ENCODE measurements at places on chromosomes 7 and 10.

DNA sequence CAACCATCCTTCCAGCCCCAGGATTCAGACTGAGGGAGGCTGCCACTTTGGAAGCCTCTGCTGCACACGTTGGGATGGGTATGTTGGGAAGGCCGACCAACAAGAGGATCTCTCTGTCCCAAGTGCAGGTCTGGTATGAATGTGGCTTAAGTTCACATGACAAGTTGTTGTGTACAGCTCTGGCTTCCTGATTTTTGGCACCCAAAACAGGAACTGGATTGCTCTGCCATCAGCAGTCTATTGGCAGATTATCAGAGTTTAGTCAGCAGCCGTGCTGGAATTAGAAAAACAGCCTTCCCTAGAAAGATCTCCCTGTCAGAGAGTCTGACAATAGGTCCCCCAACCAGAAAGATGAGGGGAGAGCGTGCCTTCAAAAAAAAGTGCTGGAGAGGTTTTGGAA, 66.9 kb downstream of the GOLGA7B start:
- no peak for DNase-seq

DNA sequence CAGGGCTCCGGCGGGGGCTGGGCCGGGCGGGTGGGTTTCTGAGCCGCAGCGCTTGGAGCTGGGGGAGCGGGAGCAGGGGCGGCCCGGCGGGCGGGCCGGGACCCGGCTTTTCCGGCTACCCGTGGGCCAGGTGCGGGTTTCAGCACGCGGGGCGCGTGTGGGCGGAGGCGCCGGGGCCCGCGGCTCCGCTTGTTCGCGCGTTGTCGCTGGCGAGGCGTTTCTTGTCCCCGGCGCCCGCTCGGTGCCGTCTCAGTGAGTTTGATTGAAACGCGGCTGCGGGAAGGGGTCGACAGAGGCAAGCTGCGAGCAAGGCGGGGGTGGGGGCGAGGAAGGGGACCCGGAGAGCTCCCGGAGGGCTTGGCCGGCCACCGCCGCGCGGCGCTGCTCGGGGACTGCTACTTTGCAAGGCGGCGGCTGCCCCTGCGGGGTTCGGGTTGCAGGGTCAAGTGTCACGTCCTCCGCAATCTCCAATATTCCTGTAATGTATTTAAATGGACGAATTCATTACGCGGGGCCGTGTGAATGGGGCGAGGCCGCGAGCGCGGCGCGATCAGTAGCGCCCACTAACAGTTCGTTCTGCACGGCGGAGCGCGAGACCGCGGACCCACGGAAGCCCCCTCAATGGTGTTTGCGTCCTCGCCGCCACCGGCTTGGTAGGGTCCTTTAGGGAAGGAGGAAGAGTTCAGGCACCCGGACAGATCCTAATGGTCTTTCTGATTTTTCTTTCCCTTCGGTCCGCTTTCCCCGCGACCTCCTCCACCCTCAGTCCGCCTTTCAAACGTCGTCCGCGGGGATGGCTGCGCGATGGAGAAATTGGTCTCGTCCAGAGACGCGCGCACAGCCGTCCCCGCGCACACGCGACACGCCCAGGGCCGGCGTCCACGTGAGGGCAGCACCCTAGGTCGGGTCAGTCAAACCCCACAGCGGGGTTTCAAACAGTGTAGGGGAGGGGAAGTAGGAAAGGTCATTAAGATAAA, 76.9 kb downstream of the INSIG1 start:
- no peak for DNase-seq

- DNase-seq = no peak
Observed at GRCh38 chr10:99779335-99779734, 3.1 kb upstream of the ABCC2 start.

DNA sequence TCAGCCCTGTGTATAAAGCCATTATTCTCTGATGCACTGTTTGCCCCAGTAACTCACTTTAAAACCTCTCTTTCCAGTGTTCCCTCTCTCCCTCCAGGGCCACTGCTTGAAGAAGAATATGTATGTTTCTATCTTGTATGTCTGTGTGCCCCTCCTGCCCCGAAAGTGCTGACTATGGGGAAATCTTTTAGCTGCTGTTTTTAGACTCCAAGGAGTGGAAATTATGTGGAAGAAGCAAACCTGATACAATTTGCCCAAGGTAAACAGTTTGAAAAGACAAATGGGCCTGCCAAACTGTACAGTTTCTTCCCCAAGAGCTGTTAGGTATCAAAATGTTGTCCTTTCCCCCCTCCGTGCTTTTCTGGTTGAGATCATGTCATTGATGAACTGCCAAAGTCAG, 3.4 kb downstream of the ADRA2A start:
- DNase-seq = no peak

DNA sequence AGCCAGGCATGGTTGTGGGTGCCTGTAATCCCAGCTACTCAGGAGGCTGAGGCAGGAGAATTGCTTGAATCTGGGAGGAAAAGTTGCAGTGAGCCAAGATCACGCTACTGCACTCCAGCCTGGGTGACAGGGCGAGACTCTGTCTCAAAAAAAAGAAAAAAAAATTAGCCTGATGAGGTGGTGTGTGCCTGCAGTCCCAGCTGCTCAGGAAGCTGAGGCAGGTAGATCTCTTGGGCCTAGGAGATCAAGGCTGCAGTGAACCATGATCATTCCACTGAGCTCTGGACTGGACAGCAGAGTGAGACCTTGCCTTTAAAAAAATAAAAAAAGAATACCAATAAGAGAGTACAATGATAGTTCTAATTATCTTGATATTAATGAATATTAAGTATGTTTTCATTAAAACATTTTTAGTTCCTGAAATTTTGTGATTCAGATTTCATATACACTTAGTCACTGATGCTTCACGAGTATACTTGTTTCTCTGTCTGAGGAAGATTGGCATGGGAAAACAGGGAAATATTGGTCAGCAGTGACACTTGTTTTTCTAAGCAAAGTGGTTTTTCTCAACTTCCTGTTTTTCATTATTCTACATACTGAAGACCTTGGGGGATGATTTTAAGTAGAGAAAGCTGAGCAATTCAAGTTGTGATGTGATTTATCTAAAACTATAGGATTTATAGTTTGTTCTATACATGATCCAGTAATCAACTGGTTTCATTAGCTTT, 76.8 kb downstream of the ADK start:
- DNase-seq = no peak

GRCh38 chr7:34982371-34983019, 54.8 kb downstream of the DPY19L1 start:
- DNase-seq = no peak

- DNase-seq = no peak
Observed at GRCh38 chr7:25520017-25520416, 291.7 kb upstream of the NPVF start.

- DNase-seq = no peak
Observed at GRCh38 chr10:983401-983800, 4.8 kb upstream of the GTPBP4 start.

- DNase-seq = no peak
Observed at GRCh38 chr7:142412551-142413193, 154.8 kb upstream of the PRSS58 start.

DNA sequence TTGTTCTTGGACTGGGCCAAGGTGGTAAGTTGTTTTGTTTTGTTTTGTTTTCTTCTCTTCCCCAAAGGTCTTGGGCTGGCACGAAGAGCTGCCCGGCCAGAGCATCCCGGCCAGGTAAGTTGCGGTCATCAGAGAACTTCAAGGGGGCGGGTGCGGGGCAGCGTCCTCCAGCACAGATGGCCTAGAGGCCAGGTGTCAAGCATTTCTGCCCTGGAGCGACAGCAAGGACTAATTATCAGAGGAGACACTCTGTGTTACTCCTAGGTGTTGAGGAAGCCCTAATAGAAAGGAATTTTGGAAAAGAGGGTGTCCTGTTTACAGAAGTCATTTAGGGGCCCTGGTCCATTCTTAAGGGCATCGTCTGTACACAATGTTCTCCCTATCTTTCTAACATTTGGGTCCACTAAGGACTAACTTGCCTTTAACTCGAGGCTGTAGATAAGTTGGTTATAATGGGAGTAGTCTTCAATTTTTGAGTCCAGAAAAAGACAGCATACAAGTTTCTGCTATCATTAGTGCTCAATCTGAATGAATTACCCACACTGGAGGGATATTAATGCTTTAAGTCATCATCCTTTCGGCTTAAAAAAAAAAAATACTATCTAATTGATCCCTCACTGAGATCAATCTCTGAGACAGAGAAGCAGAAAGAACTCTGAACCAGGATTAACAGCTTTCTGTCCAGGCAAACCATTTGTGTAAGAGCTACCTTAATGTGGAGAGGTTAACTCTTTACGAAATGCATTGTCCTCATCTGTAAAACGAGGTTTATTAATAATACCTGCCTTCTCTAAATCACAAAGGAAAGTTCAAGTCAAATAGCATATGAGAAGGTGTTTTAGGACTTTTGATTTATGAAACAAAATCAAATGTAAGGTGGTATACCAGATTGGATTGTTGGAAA, 1.5 kb downstream of the ITGB8 start:
- DNase-seq = no peak

GRCh38 chr7:80665526-80665925, 27.1 kb downstream of the CD36 start:
- no peak for DNase-seq

DNA sequence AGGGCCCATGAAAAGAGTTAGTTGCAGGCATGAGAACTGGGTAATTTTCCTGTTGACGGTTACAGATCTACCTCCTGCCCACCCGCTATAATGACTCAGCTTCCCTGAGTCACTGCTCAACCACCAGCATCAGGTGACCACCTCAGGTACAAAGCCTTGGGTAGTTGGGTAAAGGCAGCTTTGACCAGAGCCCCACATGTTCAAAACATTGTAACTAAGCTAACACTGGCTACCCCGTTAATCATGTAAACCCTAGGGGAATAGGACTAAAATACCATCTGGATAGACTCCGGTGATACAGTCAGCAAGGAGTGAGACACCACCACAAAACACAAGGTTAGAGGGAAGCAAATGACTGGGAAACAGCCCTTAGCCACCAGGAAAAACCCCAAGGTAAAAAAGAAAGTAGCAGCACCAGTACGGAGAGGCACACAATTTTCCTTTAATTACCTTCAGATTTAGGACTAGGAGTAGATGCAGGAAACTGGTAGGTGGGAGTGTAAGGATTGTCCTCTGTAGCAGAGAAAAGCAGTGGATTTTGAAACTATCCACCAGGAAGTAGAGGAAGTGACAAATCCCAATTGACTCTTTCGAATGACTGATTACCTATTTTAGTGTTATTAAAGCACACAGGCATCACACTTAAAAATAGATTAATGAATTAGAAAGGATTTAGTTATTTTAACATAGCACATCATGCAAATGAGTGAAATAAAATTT, 103.5 kb upstream of the PDLIM1 start:
- no peak for DNase-seq

- DNase-seq = no peak
Observed at GRCh38 chr10:126969310-126969709, 64.1 kb downstream of the DOCK1 start.

- DNase-seq = no peak
Observed at GRCh38 chr10:11679946-11680345, 62.2 kb upstream of the ECHDC3 start.

DNA sequence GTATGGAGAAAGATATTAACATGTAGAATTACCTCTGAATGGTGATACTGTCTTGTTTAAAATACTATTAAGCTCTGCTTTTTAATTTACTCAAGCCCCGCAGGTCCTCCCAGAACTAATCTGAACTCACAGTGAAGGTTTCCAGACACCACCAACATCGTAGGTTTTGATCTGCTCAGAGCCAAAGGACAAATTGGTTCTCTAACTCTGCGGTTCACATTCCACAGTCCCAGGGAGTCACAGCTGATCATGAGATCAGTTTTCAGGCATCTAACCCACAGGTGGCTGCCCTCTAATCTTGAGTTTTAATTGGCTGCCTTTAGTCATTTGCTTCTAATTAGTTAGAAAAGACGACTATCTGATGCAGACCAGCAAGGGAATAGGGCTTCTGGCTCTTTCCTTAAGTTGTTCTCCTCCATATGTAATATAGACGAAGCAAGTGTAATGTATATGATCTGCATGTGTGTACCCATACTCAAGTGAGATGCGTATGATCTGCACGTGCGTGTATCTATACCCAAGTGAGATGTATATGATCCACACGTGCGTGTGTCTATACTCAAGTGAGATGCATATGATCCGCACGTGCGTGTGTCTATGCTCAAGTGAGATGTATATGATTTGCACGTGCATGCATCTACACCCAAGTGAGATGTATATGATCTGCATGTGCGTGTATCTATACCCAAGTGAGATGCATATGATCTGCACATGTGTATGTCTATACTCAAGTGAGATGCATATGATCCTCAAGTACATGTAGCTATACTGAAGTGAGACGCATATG, 331.5 kb upstream of the NPVF start:
- DNase-seq = no peak

GRCh38 chr7:80771523-80771922, 133.1 kb downstream of the CD36 start:
- no peak for DNase-seq

DNA sequence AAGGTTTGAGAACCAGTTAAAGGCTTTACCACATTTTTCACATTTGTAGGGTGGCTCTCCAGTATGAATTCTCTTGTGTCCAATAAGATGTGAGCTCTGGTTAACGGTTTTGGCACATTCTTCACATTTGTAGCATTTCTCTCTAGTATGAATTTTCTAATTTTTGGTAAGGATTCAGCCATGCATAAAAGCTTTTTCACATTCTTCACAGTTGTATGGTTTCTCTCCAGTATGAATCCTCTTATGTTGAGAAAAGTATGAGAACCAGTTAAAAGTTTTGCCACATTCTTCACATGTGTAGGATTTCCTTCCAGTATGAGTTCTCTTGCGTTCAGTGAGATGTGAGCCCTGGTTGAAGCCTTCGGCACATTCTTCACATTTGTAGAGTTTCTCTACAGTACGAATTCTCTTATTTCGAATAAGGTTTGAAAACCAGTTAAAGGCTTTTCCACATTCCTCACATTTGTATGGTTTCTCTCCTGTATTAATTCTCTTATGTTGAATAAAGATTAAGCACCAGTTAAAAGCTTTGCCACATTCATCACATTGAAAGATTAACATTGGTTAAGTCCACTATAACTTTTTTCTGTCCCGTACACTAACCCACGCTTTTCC, 33.2 kb upstream of the ZNF479 start:
- DNase-seq = no peak

GRCh38 chr10:11013836-11014235, 3.8 kb upstream of the CELF2 start:
- no peak for DNase-seq

DNA sequence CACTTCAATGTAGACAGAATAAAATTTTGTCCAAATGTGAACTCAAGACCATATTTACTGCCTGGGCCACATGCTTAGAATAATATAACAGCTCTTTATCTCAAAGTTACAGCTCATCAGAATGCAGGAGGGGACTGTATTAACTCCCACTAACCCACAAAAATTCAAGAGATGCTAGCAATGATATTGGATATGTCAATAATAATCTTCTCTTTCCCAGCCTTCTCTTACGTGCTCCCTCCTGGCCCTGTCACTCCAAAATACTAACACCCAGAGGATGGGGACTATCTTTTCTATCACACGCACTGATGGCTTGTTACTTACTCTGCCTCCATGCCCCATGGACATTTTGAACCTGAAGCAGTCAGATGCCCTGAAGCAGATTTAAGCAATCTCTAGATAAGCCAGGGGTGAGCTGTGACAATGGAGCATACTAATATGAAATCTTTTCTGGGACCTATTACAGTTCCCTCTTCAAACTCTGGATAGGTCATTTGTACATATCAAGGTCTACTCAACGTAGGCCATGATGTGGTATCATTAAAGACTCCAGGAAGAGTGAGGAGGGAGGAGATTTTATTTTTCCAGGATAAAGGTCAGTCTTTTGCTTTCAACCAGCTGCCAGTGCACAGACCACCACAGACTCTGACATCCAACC, 803.0 kb downstream of the GRM8 start:
- no peak for DNase-seq

Measured in right hindlimb (tissue), 1 donor.